ENCODE measurements at places on chromosomes 6 and 20.

- DNase-seq, result no peak
Observed at GRCh38 chr20:63314566-63315239, 21.7 kb downstream of the COL20A1 start.

- no peak for DNase-seq
Observed at GRCh38 chr6:90849686-90850085, 262.8 kb upstream of the MAP3K7 start.

GRCh38 chr20:35871259-35871771, 83.0 kb downstream of the SCAND1 start:
- DNase-seq, result no peak

DNA sequence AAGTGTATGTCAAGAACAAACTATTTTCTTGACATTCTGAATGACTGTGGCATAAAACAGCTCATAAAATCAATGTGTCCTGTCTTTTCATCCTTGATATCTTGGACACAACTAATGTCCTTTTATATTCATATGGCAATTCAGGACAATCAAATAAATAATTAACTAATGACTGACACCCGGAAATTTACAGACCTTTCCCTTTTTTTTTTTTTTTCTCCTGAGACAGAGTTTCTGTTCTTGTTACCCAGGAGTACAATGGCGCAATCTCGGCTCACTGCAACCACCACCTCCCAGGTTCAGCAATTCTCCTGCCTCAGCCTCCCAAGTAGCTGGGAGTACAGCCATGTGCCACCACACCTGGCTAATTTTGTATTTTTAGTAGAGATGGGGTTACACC, 107.1 kb upstream of the LGSN start:
- DNase-seq, result no peak

GRCh38 chr6:107957308-107957908, 600 bp downstream of the SEC63 start:
- DNase-seq, result no peak

DNA sequence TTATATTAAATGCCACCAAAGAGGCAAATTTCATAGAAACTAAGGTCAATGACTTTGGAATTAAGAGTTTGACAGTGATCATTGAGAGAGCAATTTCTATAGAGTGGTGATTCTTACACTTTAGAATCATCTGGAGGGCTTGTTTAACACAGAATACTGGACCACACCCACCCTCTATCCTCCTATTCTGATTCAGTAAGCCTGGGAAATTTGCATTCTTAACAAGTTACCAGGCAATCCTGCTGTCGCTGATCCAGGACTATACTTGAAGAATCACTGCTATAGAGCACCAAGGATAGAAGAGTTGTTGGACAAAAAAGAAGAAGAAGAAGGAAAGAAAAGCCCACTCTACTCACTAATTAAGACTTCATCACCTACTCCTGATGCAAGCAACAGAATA, 21.3 kb upstream of the TBX18 start:
- no peak for DNase-seq

DNA sequence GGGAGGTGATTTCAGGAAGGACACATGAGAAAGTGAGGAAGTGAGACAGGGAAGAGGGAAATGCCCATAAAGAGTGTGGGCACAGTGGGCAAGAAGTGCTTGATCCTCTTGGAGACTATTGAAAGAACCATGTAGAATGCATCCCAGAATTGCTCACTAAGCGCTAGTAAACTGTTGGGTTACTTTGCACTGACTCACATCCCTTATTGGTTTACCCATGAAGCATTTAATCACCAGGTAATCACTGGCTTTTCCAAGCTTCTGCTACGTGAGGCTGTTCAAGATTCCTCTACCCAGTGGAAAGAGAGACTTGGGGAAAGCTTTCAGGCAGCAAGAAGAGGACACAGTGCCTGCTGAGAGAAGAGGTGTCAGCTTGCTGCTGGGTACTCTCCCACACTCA, 410.0 kb upstream of the JAG1 start:
- DNase-seq, result no peak

- no peak for DNase-seq
Observed at GRCh38 chr6:107634324-107635056, 144.6 kb downstream of the SOBP start.

- DNase-seq, result no peak
Observed at GRCh38 chr20:50475681-50476292, 34.4 kb upstream of the PTPN1 start.

- DNase-seq, result no peak
Observed at GRCh38 chr6:134657751-134658527, 292.0 kb downstream of the ALDH8A1 start.

DNA sequence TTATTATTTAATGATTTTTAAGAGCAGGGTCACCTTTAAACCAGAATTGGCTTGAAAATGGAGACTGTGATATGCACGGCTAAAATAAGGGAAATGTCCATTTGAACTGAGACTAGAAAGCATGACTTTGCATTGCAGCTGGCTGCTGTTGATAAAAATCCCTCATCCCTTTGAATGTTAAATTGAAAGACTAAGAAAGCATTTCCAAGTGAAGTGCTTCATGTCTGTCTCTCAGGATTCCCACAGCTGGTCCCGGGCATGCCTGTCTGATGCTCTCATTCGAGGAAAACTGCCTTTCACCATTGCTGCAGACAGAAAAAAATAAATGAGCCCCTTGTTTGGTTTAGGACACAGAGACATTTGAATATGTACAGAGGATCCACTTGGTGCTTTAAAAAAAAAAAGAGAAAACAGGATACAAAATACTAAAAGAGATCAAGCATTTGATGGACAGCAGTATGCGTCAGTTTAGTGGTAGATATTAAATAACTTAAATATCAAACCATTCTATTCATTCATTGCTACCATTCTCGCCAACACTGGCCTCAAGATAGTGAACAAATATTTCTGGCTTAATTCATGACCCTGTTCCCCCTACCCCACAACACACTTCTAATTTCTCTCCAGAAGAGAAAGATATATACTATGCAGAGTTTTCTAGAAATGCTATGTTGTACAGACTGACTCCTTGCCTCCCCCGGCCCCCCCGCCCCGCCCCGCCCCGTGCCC, 55.0 kb downstream of the TBC1D7 start:
- DNase-seq, result no peak

DNA sequence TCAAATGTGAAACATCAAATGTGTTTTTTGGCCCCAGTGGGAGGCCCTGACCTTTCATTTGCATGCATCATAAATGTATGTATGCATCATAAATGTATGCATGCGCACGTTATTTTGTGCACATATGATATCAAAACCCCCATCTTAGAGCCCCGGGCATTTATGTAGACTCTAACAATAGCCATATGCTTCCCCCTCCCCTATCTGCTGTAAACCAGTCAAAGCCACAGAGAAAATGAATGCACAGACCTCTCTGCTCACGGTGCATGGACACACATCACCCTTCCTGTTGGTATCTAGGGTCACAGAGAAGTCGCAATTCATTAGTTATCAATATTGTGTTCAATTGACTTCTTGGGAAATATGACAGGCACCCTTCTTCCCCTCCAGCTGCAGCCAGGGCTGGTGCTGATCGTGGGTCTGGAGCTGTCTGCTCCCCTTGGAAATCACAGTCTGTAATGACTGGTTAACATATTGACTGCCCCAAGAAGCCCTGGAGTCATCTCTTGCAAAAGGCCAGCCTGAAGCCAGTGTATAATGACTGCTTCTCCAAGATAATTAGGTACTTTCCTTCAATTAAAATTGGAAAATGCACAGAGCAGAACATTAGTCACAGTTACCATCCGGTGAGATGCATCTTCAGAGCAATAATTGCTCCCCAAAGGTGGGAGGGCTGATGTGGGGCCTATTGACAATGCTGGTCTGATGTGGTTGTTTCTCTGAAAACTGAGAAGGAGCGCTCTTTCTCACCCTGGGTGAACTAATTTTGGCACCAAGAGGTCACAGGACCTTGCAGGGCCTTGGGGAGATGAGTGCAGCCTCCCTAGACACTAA, 532.2 kb downstream of the CDH26 start:
- no peak for DNase-seq

- DNase-seq, result no peak
Observed at GRCh38 chr6:13431059-13431656, 56.2 kb downstream of the GFOD1 start.

DNA sequence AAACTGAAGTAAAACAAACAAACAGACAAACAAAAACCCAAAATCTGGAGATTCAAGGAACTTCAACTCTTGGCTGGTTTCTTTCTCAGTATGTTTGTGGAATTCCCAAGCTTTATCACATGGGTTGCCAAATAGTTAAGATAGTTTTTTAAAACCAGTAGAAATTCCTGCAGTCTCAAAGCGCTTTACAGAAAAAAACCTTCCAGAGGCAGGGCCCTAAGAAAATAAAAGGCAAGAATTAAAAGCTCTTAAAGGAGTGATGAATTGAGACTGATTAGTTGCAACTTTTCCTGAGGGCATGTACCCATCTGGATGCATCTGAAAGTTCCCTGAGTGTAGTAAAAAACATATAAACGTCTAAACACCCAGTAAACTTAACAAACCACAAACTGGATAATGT, 25.9 kb upstream of the PTCHD4 start:
- no peak for DNase-seq

- DNase-seq, result no peak
Observed at GRCh38 chr20:19777315-19777714, 19.3 kb downstream of the RIN2 start.

DNA sequence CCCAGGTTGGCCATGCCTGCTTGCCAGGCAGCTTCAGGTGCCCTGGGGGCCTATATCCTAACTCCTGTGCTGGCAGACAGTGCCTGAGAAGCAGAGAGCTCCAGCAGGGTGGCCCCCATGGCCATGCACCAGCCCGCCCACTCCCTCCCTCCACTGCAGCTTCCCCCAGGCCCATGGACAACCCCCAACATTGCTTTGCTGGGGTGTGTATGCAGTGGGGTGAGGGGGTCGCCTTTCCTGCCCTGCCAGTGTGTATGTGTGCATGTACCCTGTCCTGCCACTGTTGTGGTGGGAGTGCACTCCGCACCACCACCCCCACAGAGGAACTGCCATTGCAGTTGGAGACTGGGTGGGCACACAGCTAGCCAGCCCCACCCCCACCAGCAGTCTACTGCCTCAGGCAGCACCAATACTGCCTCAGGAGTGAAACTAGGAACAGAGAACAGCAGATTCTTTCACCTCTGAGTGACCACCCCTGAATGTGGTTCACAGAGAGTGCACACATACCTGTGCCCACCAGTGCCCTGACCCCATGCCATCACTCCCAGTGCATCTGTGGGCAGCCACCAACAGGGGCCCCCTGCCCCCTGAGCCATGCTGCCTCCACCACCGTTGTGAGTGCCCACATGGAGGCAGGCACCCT, 151.1 kb downstream of the LRRC1 start:
- DNase-seq, result no peak

DNA sequence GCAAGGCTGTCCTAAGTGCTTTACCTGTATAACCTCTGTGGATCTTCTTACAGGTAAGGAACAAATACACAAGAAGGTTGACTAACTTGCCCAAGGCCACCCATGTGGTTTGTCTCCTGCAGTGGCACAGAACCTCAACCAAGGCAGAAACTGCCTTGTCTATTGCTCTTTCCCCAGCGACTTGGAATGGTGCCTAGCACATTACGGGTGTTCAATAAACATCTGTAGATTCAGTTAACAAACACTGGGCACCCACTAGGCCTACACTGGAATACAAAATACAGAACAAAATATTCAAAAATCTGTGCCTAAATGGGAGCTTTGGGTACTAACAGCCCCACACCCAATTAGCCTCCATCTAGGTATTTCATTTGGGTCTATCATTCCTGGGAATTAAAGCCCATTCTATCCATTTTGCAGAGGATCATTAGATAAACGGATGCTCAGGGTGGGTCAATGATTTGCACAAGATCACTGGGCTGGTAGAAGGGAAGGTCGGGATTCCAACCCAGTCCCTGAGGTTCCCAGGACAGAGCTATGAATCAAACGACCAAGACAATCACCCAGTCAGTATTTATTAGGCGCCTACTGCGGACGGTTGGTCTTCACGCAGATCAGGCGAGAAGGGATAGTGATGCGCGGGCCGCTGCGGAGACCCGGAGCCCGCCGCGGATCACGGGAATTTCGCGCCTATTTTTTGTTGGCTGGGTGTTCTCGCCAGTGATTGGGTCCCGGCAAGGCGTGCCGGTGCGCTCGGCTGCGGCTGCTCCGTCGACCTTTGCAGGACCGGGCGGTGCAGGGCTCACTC, at the start of gene STK35:
Gene STK35 (plus strand): TSS at position 771 of the 808 bp plus-strand sequence. CDS start 55 bp downstream, outside the sequence.
- peak; percentile 84 for DNase-seq

- DNase-seq, result no peak
Observed at GRCh38 chr6:144036064-144036834, 28.2 kb upstream of the PLAGL1 start.

DNA sequence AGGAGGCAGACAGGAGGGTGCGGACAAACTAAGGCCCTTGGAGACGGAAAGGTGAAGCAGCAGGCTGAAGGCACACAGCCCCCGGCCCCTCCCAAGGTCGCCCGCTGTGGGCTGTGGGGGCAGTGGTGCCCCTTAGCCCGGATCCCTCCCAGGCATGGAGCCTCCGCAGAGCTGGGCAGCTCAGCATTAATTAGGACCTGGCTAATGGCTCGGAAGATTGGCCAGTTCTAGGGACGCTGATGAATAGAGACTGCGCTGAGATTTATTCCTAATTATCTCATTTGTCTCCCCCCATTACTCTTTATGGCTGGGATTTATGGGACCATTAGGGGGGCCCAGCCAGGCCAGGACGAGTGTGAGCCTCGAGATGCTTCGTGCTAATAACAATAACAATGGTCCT, 20.4 kb downstream of the MDFI start:
- DNase-seq, result no peak

DNA sequence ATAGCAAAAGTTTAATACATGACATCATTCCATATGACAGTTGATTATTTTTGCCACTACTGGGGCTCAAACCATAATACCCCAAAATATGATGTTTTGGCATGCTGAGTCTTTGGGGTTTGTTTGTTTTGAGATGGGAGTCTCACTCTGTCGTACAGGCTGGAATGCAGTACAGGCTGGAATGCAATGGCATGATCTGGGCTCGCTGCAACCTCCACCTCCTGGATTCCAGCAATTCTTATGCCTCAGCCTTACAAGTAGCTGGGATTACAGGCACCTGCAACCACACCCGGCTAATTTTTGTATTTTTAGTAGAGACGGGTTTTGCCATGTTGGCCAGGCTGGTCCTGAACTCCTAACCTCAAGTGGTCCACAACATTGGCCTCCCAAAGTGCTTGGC, 1.3 kb upstream of the MRS2 start:
- no peak for DNase-seq

DNA sequence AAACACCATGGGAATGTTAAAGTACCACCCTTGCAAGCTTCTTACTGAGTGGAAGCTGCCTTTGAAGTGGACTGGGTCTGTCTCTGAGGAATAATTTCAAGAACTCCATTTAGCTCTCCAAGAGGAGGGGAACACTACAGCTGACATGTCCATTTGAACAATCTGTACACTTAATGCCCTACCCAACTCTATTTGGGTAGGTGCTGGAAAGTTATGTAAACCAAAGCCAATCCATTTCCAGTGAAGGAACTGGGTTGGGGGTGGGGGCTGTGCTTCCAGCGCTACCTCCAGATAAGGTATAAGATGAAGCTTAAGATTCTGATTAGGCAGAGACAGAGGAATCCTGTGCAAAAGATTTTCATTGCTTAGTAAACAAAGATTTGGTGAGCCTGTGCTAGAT, 122.0 kb downstream of the TCP11 start:
- no peak for DNase-seq

GRCh38 chr6:38639498-38640215, at the start of gene BTBD9:
Gene BTBD9 (minus strand): TSS chr6:38639929.
- DNase-seq, result peak; percentile 88
